ENCODE measurements at places on chromosomes 2 and 18. TPM values are rescaled to one million over a fixed set of nuclear protein-coding genes. Genes with fewer than 3 reads are reported as not detected.

GRCh38 chr2:64931246-64932115, 57.7 kb upstream of the SLC1A4 start:
- no peak for DNase-seq

Gene KCTD18
- total RNA-seq, result 13.8 TPM

- no peak for DNase-seq
These were observed 310.1 kb downstream of the EXOC6B start for GRCh38 chr2:72515696-72516095.

DNA sequence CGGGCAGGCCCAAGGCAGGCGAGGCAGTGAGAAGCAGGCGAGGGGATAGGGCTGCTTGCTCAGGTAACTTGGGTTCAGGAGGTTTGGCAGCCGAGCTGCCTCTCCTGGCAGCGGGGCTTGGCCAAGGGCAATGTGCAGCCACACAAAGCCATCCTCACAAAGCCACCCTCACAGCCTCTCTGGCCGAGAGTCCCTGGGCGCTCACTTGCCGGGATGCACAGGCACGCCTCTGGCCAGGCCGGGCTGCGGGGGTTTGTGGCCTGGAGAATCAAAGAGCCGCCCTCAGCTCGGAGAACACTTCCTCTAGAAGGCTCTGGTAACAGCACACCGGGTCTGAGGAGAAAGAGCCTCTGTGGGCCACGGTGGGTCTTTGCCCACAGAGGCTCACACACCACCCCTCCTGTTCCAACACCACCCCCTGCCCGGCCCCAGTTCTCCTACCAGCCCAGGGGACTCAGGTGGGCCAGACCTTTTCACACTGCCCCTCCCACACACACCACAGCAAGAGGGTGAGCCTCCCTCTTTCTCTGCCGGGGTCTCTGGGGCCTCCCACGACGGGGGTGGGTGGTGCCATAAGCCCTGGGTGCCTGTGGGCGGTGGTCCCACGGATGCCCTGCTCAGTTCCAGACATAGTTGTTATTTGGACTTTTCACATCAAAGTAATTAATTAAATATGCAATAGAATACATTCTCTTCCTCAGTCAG, 186.9 kb downstream of the ZFP36L2 start:
- DNase-seq, result no peak

- DNase-seq, result no peak
These were observed 164.0 kb downstream of the MYO3B start for GRCh38 chr2:170341684-170342623.

Gene MLPH
- 111 TPM for total RNA-seq

- peak; percentile 48 for DNase-seq
These were observed 169.1 kb downstream of the LAMA1 start for GRCh38 chr18:6948281-6949055.

Gene BARD1
- total RNA-seq, result 26.9 TPM

Gene RAB1A
- 212 TPM for total RNA-seq

Gene AP1S3
- 8.8 TPM for total RNA-seq

- DNase-seq, result no peak
These were observed 249.7 kb upstream of the NCKAP5 start for GRCh38 chr2:133817680-133818566.

Gene PDE1A
- total RNA-seq, result 3.9 TPM

Gene LINC00305
- total RNA-seq, result not detected

GRCh38 chr2:26776195-26776800, 9.6 kb upstream of the CENPA start:
- no peak for DNase-seq

DNA sequence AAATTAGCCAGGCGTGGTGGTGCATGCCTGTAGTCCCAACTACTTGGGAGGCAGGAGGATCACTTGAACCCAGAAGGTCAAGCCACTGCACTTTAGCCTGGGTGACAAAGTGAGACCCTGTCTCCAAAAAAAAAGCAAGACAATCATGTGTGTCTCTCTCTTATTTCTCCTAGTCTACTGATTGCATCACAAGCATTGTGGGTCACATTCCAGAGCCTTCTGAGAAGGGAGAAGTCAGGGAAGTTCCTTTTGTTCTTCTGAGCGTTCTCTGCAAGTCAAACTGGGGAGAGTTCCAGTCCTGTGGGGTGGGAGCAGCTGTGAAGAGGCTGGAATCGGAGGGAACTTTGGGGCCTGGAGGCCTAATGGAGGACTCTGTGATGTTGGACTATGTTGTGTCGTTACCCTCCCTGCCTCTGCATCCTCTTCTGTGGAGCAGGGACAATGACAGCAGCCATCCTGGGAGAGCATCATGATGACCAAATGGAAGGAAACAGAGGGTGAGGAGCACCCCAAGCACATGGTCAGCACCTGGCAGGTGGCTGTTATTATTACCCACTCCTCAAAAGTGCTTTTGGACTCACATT, 115.4 kb downstream of the MRO start:
- DNase-seq, result no peak

GRCh38 chr18:61290616-61291015, 42.6 kb upstream of the CDH20 start:
- no peak for DNase-seq

DNA sequence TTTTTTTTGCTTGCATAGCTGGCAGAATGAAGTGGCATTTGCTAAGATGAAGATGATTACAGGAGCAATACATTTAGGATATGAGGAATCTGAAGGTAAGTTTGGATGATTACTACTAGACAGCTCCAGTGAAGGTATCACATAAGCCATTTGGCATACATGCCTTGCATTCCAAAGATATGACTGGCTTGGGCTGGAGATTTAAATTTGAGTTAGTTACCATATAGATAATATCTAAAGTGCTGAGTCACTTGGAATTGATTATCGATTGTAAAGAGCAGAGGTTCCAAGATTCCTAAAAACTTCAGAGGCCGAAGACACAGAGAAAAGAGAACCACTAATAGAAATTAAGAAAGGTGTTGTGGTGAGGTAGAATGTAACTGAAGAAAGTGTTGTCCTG, 1026.4 kb downstream of the DSC3 start:
- no peak for DNase-seq

Gene STK25
- total RNA-seq, result 144 TPM

GRCh38 chr2:119278946-119279345, 55.3 kb downstream of the STEAP3 start:
- DNase-seq, result no peak

GRCh38 chr18:56210520-56210919, 427.9 kb downstream of the TXNL1 start:
- no peak for DNase-seq

Gene GAREM2
- 3.9 TPM for total RNA-seq

DNA sequence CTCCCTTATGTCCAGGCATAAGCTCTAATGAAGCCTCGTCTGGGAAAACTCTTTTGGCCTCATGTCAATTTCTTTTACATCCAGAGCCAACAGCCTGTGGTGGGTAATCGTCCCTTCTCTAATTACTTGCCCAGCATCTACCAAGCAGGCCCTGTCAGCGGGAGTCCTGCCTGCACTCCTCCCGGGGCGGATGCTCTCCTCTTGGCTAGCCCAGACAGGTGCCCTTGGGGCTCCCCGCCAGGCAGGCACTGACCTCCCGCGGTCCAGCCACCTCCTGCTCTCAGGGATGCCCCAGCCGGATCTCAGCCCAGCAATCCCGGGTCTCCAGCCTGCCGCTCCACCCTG, 74.2 kb downstream of the NCAPH start:
- DNase-seq, result no peak

- DNase-seq, result no peak
These were observed 181.4 kb downstream of the OSR1 start for GRCh38 chr2:19176977-19177376.

Gene DLX1
- total RNA-seq, result 0.19 TPM

Gene PIEZO2
- total RNA-seq, result 4.0 TPM

DNA sequence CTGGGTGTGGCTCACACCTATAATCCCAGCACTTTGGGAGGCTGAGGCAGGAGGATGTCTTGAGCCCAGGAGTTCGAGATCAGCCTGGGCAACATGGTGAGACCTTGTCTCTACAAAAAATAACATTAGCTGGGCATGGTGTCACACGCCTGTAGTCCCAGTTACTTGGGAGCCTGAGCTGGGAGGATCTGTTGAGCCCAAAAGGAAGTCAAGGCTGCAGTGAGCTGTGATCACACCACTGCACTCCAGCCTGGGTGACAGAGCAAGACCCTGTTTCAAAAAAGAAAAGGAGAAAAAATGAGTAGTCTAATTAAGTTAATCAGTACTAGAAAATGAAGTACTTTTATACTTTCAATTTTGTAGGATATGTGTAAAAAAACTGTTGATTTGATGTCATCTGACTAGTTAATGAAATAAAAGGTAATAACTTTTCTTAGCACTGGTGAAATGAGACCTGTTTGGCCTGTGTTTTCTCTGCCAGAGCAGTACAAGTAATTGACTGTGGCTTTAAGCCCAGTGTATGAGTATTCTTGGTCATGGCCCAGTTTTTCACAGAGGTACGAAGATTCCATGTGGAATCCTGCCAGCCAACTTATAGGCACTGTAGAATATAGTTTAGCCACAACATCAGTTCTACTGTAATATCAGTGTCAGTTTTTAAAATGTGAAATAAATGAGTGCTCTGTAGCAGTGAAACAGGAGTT, 35.8 kb downstream of the MFSD6 start:
- DNase-seq, result no peak

DNA sequence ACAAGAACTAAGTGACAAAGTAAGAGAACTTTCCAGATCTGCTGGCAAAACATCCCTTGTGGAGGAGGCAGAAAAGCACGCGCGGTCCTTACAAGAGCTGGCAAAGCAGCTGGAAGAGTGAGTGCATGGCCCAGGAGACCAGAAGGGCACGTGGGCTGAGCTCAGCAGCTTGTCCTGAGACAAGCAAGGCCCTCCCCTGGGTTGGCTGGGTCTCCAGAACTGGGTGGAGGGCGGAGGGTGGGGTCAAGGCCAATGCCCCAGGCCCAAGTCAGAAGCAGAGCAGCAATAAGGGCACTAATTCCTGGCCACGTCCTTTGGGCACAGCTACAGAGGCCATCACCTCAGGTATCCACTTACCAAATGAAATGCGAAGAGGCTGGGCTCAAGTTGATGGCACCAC, 110.6 kb upstream of the TTC39C start:
- DNase-seq, result no peak

DNA sequence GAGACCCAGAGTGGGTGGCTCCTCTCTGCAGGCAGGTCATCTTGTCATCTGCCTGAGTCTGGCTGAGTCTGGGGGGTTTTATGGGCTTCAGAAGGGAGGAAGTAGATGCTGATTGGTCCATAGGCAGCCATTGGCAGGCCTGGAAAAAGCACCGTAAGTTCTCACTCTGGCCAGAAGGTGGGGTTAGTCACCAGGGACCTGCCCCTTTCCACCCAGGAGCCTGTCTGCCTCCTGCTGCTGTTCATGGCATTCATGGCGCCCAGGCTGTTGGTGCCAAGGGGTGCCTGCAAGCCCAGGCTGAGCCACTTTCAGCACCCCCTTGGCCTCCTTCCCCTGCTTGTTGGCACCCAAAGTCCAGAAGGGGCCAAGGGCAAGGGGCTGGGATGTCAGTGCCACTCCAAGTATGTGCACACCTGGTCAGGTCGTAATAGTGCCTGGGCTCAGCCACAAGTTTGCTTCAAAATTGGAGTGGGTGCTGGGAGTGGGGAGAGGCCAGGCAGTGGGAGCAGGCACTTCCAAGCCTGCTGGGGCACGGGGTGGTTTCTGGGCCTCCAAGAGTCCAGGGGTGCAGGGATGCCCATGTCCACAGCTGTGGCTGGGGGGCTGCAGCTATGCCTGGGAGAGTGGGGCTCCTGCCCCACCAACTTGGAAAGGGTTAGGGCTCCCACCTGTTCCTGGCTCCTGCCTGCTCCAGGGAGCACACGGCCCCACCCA, 178.1 kb downstream of the FAM210A start:
- DNase-seq, result peak; percentile 12

Gene SETBP1
- total RNA-seq, result 9.6 TPM

DNA sequence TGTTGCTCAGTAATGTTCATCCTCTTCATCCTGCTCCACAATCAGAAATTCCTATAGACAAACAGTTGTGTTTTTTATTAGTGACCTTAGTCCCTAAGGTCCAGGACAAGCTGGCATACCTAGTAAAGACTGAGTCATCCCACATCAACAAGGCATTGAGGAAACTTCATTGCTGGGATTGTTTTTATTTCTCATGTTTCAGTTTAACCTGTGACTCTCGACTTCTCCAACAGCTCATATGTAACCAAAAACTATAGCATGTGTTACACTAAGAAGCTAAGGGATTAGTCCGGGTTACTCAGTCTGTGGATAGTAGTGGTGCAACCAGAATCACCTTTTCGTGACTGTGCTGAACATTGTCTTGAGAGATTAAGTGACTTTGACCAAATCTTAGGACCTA, 292.1 kb downstream of the RDH14 start:
- DNase-seq, result no peak

Data from colonic mucosa (tissue), 4 donors.